HFFc6 (cell line): ENCODE measurements at places on chromosomes 5 and 9. TPM values are rescaled to one million over a fixed set of nuclear protein-coding genes. Genes with fewer than 3 reads are reported as not detected.

PRRT1B gene
- not detected in 3 replicates for total RNA-seq

ANXA2R gene
- total RNA-seq, result 0.80 to 1.4 TPM (median 0.85 TPM) in 3 replicates

GRCh38 chr9:113309204-113309813 is 6.1 kb upstream of the RNF183 start:
- peaks cover 11% of the 10 kb centered on the region for H3K27me3 ChIP-seq
- peak; percentile 50 for DNase-seq
- no peak overlapping the region for H3K27ac ChIP-seq
- no peak overlapping the region for H3K4me3 ChIP-seq
- no peaks in the 10 kb centered on the region for H3K36me3 ChIP-seq
- peaks cover 11% of the 10 kb centered on the region; the same call in 1 of the 2 replicates for H3K4me1 ChIP-seq

NUP188 gene
- total RNA-seq, result 34.0 and 52.2 TPM in 2 replicates

DNA sequence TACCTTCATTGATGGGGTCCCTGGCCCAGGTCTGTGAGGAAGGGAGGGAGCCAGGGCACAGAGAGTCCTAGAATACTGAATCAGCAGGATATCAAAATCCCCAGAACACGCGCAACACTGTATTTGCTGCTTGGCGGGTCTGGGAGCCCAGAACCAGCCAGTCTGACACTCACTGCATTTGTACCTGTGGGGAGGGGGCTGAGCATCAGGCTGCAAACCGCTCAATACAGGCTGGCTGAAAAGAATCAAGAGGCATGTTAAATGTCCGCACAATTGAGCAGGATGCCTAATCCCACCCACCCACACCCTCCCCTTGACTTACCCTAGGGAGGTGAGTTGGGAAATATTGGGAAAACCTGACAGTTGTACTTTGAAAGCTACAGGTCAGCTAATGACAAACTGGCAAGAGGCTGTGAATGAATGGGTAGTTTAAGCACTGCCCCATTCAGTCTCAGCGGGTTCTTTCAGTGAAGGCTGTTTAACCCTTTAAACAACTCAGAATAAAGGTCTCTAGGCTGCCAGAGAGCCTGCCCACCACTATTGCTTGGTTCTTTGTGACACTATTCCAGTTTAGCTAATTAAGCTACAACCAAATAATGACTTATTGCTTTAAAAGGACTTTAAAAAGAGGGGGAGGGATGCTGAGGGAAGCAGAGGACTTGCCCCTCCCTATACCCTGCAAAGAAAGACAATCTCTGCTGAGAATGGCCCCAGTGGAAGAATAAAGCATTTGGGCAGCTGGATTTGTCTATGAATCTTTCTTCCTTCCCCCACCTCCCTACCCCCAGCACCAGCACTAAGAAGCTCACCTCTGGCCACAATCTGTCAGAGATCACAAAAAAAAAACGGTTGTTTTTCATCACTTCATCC is 5.0 kb downstream of the SPRY4 start:
- peaks cover 79% of the 10 kb centered on the region for H3K4me1 ChIP-seq
- H3K36me3 ChIP-seq, result peaks cover 46% of the 10 kb centered on the region
- peaks cover 2% of the 10 kb centered on the region for H3K27me3 ChIP-seq
- peak overlapping the region; percentile 80 for H3K27ac ChIP-seq
- DNase-seq, result no peak

GRCh38 chr5:120162321-120162720 is 301.8 kb upstream of the PRR16 start:
- H3K27me3 ChIP-seq, result no peaks in the 10 kb centered on the region
- no peaks in the 10 kb centered on the region for H3K36me3 ChIP-seq
- H3K4me3 ChIP-seq, result no peak overlapping the region
- DNase-seq, result no peak
- peaks cover 36% of the 10 kb centered on the region for H3K4me1 ChIP-seq

NOL8 gene
- 24.3 to 26.4 TPM (median 25.8 TPM) in 3 replicates for total RNA-seq

DNA sequence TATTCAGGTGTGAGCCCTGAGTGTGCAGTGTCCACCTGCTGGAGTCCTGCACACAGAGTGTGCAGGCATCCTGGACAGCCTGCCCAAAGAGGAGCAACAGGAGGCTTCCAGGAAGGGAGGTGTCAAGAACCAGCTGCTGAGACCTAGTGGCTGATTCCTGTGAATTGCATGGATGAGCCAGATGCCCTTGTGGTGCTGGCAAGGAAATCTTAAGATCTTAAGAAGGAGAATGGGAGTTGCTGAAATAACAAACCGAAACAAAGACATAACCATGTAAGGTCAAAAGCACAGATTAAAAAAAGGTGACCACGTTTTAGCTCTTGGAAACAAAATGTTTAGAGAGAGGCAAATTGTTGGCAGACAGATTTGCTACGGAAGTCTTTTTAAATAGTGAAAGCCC is 29.3 kb upstream of the RPS23 start:
- peaks cover 8% of the 10 kb centered on the region for H3K4me1 ChIP-seq
- H3K27me3 ChIP-seq, result no peaks in the 10 kb centered on the region
- no peak for DNase-seq

SERF1A gene
- total RNA-seq, result 2.8 and 5.1 TPM in 2 replicates

- H3K27me3 ChIP-seq, result peaks cover 5% of the 10 kb centered on the region; the same call in 1 of the 2 replicates
- no peak for DNase-seq
- no peak overlapping the region for H3K4me3 ChIP-seq
- H3K36me3 ChIP-seq, result no peaks in the 10 kb centered on the region
- no peak overlapping the region for H3K27ac ChIP-seq
These were observed 133.5 kb downstream of the DCP2 start for GRCh38 chr5:113110117-113110516.

DNA sequence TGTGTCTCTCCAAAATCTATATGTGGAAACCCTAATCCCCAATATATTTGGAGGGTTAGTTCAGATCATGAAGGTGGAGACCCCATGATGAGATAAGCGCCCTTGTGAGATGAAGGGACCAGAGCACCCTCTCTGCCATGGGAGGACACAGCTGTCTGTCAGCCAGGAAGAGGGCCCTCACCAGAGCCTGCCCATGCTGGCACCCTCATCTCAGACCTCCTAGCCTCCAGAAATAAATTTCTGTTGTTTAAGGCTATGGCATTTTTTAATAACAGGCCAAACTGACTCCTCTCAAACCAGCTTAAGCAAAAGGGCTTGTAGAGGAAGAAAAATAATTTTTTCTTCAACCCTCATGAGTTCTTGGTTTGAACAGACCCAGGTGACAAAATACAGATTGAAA is 79.2 kb upstream of the MAMDC2 start:
- H3K36me3 ChIP-seq, result 0 out of 2 replicates have a peak, but pooled peaks cover 2% of the 10 kb centered on the region
- H3K4me3 ChIP-seq, result no peak overlapping the region

GRCh38 chr5:170818232-170818631 is 34.7 kb downstream of the GABRP start:
- no peak overlapping the region for H3K4me3 ChIP-seq
- peak overlapping the region; percentile 56; the same call in 1 of the 2 replicates for H3K27ac ChIP-seq
- H3K27me3 ChIP-seq, result peaks cover 7% of the 10 kb centered on the region
- peak; percentile 57 for DNase-seq
- no peaks in the 10 kb centered on the region for H3K36me3 ChIP-seq
- H3K4me1 ChIP-seq, result peaks cover 28% of the 10 kb centered on the region

DNA sequence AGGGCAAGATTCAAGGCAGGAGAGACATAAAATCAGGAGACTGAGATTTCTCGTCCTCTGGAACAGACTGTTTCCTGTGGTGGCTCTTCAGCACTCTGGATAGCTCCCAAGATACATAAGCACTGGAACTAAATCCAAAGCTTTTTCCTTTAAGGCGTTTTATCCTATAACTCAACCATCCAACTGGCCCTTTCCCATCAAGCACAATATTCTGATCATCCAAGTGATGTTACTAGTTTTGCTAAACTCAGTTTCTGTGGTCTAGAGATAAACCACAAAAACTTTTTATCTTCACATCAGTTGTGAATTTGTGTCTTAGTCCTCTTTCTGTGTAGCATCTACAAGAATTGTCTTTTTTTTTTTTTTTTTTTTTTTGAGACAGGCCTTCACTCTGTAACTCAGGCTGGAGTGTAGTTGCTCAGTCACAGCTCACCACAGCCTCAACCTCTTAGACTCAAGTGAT is 299.4 kb downstream of the COX7C start:
- H3K4me1 ChIP-seq, result no peaks in the 10 kb centered on the region
- DNase-seq, result peak; percentile 61
- H3K36me3 ChIP-seq, result no peaks in the 10 kb centered on the region
- H3K27me3 ChIP-seq, result no peaks in the 10 kb centered on the region
- H3K4me3 ChIP-seq, result no peak overlapping the region

GRCh38 chr5:75468593-75468992 is 42.8 kb downstream of the CERT1 start:
- no peaks in the 10 kb centered on the region for H3K27me3 ChIP-seq
- H3K36me3 ChIP-seq, result peaks cover 22% of the 10 kb centered on the region
- H3K4me1 ChIP-seq, result no peaks in the 10 kb centered on the region
- DNase-seq, result no peak

DNA sequence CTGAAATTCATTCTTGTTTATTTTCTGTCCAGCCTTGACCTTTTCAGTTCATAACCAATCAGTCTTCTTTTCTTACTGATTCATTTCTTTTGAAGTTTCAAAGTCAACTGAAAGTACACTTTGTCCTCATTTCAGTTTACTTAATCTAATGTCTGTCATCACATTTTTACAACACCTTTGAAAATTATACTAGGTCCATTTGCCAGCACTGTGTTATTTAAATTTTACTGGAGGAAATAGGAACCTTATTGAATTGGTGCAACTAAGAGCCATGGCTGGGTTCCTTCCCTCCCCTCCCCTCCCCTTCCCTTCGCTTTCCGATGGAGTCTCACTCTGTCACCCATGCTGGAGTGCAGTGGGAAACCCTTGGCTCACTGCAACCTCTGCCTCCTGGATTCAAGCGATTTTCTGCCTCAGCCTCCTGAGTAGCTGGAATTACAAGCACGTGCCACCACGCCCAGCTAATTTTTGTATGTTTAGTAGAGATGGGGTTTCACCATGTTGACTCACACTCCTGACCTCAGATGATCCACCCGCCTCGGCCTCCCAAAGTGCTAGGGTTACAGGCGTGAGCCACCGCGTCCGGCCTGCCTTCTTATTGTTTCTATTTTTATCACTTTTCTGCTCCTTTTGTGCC is 6.3 kb downstream of the RMI1 start:
- H3K27ac ChIP-seq, result peak overlapping the region; percentile 82
- peak overlapping the region; percentile 70 for H3K4me3 ChIP-seq
- no peaks in the 10 kb centered on the region for H3K27me3 ChIP-seq

GRCh38 chr5:57448287-57448686 is 34.3 kb downstream of the ACTBL2 start:
- peak overlapping the region; percentile 2; the same call in 1 of the 2 replicates for H3K27ac ChIP-seq
- H3K27me3 ChIP-seq, result peaks cover 7% of the 10 kb centered on the region
- H3K4me3 ChIP-seq, result peak overlapping the region; percentile 23; the same call in 1 of the 2 replicates
- no peak for DNase-seq
- peaks cover 59% of the 10 kb centered on the region for H3K4me1 ChIP-seq

FOXD4 gene
- 0.29 to 1.1 TPM (median 0.41 TPM) in 3 replicates for total RNA-seq

DNM1 gene
- total RNA-seq, result 17.4 to 32.0 TPM (median 18.6 TPM) in 3 replicates

GRCh38 chr9:128251732-128252100 is 24.1 kb downstream of the GOLGA2 start:
- peaks cover 27% of the 10 kb centered on the region for H3K36me3 ChIP-seq
- peak; percentile 50 for DNase-seq
- H3K4me3 ChIP-seq, result no peak overlapping the region
- peaks cover 15% of the 10 kb centered on the region for H3K4me1 ChIP-seq
- peaks cover 5% of the 10 kb centered on the region for H3K27me3 ChIP-seq

CCDC171 gene
- 0.82 to 1.1 TPM (median 0.86 TPM) in 3 replicates for total RNA-seq

GABRG2 gene
- total RNA-seq, result not detected in 3 replicates

- no peaks in the 10 kb centered on the region for H3K4me1 ChIP-seq
- H3K27ac ChIP-seq, result no peak overlapping the region
- no peak overlapping the region for H3K4me3 ChIP-seq
- H3K27me3 ChIP-seq, result peaks cover 1% of the 10 kb centered on the region; the same call in 1 of the 2 replicates
- H3K36me3 ChIP-seq, result no peaks in the 10 kb centered on the region
These were observed 448.9 kb upstream of the ZNF462 start for GRCh38 chr9:106414042-106414441.

RNF208 gene
- 2.0 to 3.1 TPM (median 2.5 TPM) in 3 replicates for total RNA-seq

DNA sequence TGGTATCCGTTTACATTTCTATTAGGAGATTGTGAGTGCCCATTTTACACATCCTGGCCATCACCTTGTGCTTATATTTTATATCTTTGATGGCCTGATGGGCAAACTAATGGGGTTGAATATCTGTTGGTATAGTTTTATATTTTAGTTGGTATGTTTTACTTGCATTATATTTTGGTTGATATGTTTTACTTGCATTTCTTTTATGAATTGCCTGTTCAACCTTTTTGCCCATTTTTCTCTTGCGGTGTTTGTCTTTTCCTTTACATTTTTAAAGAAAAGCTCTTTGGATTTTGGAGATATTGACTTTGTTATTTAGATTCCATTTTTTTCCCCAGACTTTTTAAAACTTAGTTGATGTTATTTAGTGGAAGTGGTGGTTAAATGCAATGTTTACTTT is 14.6 kb downstream of the ZNF618 start:
- H3K4me3 ChIP-seq, result no peak overlapping the region
- DNase-seq, result no peak
- peaks cover 32% of the 10 kb centered on the region for H3K4me1 ChIP-seq
- H3K27me3 ChIP-seq, result no peaks in the 10 kb centered on the region

- H3K4me1 ChIP-seq, result no peaks in the 10 kb centered on the region
- no peak overlapping the region for H3K4me3 ChIP-seq
- no peak for DNase-seq
- no peak overlapping the region for H3K27ac ChIP-seq
- no peaks in the 10 kb centered on the region for H3K27me3 ChIP-seq
- no peaks in the 10 kb centered on the region for H3K36me3 ChIP-seq
These were observed 553.2 kb downstream of the MAT2B start for GRCh38 chr5:164058621-164059020.

GRCh38 chr5:180468732-180469585 is 25.2 kb upstream of the CNOT6 start:
- H3K4me3 ChIP-seq, result no peak overlapping the region
- H3K4me1 ChIP-seq, result no peaks in the 10 kb centered on the region; the same call in 1 of the 2 replicates
- no peak for DNase-seq
- H3K27me3 ChIP-seq, result peaks cover 5% of the 10 kb centered on the region
- no peaks in the 10 kb centered on the region for H3K36me3 ChIP-seq
- H3K27ac ChIP-seq, result no peak overlapping the region

DNA sequence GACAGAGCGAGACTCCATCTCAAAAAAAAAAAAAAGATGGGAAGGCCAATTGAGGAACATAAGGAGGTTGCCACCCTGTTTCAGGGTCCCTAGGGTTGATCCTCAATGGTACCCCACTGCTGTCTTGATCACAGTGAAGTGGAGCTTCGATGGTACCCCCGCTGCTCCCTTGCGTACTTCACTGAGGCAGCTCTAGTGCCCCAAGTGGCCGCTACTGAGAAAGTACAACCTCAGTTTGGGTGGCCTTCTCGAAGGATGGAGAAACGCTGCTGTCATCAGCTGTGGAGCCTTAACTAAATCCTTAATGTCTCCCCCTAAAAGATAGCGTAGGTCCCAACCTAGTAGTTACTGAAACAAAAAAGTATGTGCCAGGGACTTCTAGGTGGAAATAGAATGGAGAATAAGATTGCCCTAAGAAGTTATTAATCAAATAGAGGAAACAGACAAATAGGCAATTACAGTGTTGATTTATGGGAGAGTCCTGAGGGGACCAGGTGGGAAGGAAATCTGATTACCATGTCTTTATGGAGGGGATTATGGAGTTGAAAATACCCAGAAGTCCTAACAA is 6.3 kb downstream of the TESK1 start:
- no peak overlapping the region for H3K4me3 ChIP-seq
- DNase-seq, result no peak
- H3K36me3 ChIP-seq, result peaks cover 4% of the 10 kb centered on the region
- H3K4me1 ChIP-seq, result peaks cover 7% of the 10 kb centered on the region
